Hematopoietic multipotent progenitor cell treated with erythropoietin and hydrocortisone succinate and interleukin-3 and kit ligand, for 8 days (in vitro differentiated cells): ENCODE measurements at places on chromosomes 5 and 9.

DNA sequence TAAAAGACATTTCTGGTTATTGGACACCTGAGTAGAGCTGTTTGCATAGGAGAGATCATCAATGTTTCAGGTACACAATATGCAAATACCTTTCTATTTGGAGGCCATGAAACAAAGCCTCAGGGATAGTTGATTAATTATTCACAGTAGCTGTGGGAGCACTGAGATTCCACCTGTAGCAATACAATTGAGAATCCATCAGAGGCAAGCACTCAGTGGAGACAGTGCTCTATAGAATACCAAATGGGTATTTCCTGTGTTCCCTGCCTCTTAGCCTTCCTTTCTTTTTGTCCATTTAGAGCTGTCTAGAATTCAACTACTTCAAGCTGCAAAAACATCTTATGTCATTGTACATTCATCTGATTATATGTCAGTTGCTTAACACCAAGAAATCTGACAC lies 1754.0 kb upstream of the ACO1 start:
- no peak for DNase-seq

GRCh38 chr9:22055090-22055489 lies 46.0 kb upstream of the CDKN2B start:
- no peak for DNase-seq

GRCh38 chr5:128357226-128357625 lies 180.8 kb downstream of the FBN2 start:
- no peak for DNase-seq

DNA sequence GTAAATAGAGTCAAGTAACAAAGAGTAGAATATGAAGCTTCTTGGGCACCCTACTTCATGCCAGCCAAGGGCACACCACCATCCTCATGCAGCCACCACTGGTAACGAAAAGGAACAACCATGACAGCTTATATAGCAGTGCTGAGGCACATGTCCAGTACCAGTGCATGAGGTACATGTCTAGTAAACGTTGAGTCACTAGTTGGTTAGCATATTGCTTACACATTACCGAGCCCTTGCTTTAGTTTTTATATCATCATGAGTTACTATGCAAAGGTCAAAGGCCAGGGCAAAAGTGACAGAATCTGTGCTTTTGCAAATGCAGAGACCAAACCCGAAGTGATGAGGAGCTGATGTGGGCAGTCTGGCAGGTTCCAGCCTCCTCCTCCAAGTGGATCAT lies 147.1 kb upstream of the MAP1B start:
- no peak for DNase-seq

DNA sequence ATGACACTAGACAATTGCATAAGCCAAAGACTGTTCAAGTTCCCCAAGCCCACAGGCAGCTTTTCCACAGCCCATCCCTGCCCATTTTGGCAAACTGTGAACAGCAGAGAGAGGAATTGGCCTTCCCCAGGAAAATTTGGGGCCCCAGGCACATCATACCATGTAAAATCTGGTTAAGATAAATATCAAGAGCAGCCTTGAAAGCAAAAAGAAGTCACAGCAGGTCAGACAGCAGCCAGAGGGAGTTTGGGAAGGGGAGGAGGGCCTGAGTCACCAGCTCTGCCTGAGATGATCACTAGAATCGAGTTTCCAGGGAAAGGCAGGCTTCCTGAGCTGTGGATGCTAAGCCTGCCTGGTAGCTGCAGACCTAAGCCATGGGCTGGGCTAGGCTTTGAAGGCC lies 179.2 kb downstream of the RFK start:
- no peak for DNase-seq

- no peak for DNase-seq
Observed at GRCh38 chr9:97556721-97557605, 55.5 kb downstream of the TMOD1 start.

DNA sequence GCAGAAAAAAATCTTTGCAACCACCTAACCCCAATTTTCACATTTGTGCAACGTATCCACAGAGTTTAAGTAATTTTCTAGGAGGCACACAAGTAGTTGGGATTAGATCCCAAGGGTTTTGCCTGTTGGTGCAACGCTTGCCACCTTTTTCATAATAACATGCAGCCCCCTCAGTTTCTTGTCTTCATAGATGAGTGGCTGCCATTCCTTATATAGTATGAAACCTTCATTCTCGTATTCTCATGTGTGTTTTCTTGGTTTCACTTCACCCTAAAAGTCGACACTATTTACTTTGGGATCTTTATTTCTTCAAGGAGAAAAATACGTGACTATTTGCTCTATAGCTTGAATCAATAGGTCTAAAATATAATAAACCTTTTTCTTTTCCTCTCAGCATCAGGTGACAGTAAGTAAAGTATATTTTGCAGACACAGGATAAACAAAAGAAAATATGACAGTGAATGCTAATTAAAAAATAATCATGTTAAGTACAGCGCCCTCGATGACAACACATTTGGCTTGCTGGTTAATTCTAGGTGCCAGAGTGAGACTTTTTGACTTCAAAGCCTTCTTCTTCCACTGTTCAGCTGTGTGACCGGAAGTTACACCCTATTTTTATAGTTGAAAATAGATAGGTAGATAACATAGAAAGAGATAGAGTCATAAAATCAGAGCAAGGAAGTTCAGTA lies 342.8 kb upstream of the CCNG1 start:
- no peak for DNase-seq

DNA sequence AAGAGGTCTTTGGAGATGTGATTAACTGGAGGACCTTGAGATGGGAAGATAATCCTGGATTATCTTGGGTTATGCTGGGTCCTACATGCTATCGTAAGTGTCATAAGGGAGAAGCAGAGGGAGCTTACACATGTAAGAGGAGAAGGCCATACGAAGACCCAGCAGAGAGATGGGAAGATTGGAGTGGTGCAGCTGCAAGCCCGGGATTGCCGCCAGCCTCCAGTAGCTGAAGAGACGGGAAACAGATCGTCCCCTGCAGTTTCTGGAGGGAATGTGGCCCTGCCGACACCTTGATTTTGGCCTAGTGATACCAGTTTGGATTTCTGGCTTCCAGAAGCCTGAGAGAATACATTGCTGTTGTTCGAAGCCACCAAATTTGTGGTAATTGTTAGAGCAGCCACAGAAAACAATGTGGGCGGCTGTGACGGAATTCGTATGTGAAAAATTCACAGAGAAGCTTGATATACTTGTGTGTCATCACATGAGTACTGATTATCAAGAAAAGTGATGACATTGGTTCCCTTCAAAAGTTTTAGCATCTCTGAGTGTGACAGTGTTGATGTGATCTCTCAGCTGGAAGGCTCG lies 86.9 kb downstream of the CYFIP2 start:
- DNase-seq: no peak

GRCh38 chr5:18660511-18660910 lies 1026.3 kb downstream of the TAF11L14 start:
- no peak for DNase-seq

- no peak for DNase-seq
Observed at GRCh38 chr5:116456036-116456435, 118.6 kb downstream of the SEMA6A start.

- no peak for DNase-seq
Observed at GRCh38 chr9:38707885-38708637, 11.9 kb downstream of the FAM240B start.
